ENCODE measurements at places on chromosomes 1 and 21. TPM values are rescaled to one million over a fixed set of nuclear protein-coding genes. Genes with fewer than 3 reads are reported as not detected.

DNA sequence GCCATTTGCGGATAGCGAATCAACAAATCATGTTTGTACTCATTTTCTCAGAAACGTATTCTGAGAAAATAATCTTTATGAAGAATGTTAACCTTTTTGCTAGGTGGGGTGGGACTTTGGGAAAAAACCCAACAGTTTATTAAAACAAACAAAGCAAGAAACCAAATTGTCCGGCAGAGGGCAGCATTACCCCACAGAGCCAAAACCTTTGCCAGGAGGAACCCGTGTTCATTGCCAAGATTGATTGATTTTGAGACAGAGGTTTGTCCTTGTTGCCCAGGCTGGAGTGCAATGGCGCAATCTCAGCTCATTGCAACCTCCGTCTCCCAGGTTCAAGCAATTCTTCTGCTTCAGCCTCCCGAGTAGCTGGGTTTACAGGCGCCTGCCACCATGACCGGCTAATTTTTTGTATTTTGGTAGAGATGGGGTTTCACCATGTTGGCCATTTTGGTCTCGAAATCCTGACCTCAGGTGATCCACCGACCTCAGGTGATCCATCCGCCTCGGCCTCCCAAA lies 70.8 kb upstream of the RHOU start:
- DNase-seq = peak; percentile 73

DNA sequence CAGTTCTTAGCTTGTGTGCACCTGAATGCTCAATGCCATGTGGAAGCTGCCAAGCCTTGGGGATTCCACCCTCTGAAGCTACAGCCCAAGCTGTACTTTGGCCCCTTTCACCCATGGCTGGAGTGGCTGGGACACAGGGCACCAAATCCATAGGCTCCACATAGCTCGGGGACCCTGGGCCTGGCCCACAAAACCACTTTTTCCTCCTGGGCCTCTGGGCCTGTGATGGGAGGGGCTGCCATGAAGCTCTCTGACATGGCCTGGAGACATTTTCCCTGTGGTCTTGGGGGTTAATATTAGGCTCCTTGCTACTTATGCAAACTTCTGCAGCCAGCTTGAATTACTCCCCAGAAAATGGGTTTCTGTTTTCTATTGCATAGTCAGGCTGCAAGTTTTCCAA lies 579.9 kb downstream of the MATN1 start:
- no peak for DNase-seq

DNA sequence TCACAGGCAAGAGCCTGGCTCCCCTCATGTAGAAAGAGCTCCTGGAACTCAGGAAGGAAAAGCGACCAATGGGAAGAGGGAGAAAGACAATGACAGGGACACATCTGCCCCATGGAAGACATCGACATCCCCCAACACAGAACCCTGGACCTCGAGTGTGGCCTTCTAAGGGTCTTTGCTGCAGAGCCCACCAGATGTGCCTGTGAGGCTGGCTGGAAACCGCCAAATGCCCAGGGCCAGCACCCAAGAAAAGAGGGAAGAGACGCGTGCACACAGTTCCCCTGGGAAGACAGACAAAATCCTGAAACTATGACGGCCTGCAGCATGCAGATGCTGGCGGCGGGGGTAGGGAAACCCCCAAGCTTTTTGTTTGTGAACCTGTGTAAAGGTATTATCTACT lies 36.4 kb upstream of the ADARB1 start:
- DNase-seq = no peak

DNA sequence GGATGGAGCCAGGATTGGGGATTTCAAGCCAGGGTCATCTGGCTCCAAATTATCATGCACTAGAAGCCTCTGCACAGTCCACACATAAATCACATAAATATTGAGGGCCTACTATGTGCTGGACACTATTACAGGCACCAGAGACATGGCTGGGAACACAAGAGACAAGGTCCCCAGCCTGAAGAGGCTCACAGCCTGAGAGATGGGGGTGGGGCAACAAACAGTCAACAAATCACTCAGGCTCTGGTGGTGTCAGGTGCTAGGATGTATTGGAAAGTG lies 41.6 kb upstream of the LAPTM5 start:
- no peak for DNase-seq

DNA sequence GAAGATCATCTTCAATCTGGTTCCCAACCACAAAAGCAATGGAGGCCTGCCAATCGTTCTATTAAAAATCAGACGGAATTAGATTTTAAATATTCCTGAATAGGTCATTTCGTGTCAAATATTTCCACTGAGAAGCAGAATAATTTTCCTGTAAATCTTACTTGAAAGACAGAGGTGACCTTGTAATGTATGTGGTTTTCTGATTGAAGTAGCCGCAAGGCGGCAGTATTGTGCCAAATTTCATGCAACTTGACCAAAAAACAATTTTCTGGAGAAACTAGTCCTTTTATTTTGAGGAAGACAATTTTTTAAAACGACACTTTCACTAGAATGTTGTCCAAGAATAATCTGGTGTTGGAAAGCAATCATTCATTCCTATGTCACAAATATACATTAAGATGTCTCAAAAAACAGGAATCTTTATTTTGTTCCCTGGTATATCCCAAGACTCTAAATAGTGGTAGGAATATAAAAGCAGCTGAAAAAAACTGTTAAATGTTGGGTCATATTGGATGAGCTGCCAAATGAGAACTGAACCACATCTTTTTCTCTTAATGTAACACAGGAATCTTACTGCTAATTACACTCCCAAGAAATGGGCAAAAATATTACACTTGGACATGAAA lies 33.6 kb downstream of the SPAG17 start:
- DNase-seq = peak; percentile 1

DNA sequence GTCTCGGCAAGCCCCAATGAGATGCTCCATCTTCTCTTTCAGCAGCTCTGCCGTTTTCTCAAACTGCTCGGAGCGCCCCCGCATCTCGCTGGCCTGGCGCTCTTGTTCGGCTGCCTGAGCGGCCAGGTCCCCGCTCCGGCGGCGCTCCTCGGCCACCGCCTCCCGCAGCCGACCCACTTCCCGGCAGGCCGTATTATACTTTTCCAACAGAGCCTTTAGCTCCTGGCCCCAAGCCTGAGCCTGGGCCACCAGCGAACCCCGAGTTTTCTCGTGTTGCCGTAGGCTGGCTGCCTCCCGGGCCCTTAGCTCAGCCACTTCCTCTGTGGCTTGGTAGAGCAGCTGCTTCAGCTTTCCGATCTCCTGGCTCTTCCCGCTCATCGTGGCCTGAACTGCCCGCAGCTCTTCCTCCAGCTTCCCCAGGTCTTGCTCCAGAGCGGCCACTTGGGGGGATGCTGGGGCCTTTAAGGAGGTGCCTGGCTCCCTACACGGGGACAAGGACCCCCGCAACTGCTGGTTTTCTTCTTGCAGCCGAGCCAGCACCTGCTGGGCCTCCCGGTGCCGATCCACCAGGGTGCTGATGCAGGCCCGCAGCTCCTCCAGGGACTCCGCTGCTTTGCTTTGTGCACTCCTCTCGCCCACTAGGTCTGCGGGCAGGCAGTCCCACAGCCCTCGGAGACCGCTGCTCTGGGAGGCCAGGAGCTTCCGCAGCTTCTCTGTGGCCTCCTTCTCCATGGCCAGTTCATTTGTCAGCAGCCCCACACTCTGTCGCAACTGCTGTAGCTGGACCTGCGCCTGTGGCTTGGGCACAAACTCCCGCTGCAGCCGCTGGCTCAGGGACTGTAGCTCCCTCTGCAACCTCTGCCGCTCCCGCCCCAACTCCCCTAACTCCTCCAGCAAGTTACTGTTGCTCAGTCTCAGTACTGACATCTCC lies 13.4 kb upstream of the PIAS3 start:
- DNase-seq = peak; percentile 42

- DNase-seq = no peak
Observed at GRCh38 chr1:56034222-56034621, 545.1 kb downstream of the PLPP3 start.

GRCh38 chr1:82979593-82980236 lies 1019.2 kb downstream of the TTLL7 start:
- no peak for DNase-seq

DNA sequence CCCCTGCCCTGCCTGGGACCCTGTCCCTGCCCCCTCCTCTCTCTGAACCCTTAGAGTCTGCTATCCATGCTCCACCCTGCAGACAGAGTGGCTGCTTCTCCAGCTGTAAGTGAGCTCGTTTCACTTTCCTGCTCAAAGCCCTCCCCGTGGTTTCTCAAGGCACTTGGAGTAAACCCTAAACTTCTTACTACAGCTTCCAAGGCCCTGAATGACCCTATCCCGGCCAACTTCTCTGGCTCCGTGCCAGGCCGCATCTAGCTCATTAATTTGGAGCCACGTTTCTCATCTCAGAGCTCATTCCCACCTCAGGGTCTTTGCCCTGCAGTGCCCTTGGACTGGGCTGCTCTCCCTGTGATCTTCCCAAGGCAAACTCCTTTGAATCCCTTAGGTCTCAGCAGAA lies 235.1 kb upstream of the RUNX1 start:
- no peak for DNase-seq

- no peak for DNase-seq
Observed at GRCh38 chr1:7190261-7190660, 405.0 kb downstream of the CAMTA1 start.

GRCh38 chr1:30446508-30446907 lies 276.9 kb downstream of the MATN1 start:
- no peak for DNase-seq

- no peak for DNase-seq
Observed at GRCh38 chr1:77227381-77227780, 8.2 kb upstream of the PIGK start.

DNA sequence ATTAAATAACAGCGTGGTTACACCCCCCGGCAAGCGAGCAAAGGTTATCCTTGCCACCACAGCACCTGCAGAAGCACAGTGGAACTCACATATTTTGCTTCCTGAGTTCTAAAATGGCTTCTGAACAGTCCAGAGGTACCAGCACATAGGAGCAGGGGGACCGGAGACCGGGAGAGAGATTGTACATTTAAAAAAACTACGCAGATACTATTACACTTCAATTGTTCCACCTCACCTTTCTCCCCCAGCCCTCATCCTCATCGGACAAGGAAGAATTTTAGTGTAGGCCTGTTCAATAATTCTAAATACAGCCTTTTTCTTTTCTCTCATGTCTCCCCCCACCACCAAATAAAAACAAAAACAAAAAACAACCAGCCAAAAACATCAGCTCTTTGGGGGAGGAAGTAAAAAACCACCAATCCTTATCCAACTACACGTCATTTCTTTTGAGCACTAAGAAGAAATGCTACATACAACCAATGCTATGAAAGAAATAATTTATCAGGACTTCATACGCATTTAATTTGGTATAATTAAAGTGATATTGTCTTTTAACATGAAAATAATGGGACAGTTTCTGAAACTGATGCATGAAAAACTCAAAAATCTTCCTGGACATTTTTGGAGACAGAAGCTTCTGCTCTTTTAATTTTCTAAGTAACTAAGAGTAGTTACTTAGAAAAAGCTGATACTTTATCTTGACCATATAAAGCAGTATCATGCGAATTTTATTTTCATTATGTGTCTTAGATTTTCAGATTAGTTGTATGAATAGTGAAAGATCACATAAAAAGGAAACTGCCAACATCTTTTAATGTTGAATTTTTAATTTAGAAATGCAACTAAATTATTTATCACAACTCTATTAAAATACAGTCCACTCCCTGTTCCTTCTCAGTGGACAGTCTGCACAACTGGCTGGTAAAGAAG lies 9.1 kb downstream of the CDKN2C start:
- DNase-seq = peak; percentile 57

DNA sequence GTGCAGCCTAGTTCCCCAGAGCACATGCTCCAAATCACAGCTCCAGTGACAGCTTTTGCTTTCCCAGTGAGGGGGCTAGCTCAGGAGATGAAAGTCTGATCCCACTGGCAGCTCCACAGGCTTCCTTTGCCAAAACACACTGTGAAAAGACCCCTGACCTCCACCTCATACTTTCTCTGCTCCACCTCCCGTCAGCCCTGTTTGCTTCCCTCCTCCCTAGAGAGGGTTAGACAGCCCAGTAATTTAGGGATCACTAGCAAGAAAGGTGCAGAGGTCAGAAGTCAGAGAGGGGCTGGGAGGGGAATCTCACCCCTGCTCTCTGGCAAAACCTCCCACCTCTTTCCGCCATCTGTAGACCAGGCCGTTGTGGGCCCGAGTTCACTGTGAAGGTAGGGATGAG lies 62.8 kb downstream of the PLXNA2 start:
- DNase-seq = no peak

GRCh38 chr1:53122201-53122885 lies 20.1 kb downstream of the SLC1A7 start:
- no peak for DNase-seq

- no peak for DNase-seq
Observed at GRCh38 chr1:243979396-243979795, 71.7 kb upstream of the ZBTB18 start.

GRCh38 chr1:180522213-180522515 lies 19.8 kb upstream of the ACBD6 start:
- no peak for DNase-seq

DNA sequence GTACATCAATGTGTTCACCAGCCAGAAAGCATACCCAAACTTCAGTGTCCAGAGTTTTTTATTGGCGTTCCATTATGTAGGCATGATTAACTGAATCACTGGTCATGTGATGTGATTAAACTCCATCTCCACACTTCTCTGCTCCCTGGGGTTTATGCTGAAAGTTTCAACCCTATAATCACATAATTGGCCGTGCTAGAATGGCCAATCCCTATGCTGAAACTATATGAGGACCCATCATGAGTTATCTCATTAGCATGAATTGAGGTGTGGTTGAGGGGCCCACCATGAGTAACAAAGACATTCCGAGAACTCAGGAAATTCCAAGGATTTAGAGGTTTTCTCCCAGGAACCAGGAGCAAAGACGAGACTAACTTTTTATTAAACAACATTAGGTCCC lies 31.8 kb upstream of the FBXO28 start:
- no peak for DNase-seq

GRCh38 chr1:186082235-186082937 lies 292.7 kb downstream of the TPR start:
- no peak for DNase-seq

GRCh38 chr1:203304391-203304918 lies 864 bp upstream of the BTG2 start:
- DNase-seq = no peak

DNA sequence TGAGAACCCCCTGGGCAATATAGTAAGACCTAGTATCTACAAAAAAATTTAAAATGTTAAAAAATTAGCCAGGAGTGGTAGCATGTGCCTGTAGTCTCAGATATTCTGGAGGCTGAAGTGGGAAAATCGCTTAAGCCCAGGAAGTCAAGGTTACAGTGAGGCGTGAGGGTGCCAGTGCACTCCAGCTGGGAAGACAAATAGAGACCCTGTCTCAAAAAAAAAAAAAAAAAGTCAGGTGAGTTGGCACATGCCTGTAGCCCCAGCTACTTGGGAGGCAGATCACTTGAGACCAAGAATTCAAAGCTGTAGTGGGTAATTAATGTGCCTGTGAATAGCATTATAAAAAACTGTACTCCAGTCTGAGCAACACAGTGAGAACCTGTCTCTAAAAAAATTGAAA lies 4.6 kb downstream of the BECN2 start:
- DNase-seq = no peak

- DNase-seq = no peak
Observed at GRCh38 chr1:8597455-8597854, 220.0 kb downstream of the RERE start.

Gene MFSD2A
- 0.38 TPM for total RNA-seq

Gene FCRL6
- total RNA-seq = 0.55 TPM

Gene SLFNL1
- total RNA-seq = 1.6 TPM

Gene ACTA1
- not detected for total RNA-seq

Gene CDCA8
- total RNA-seq = 0.61 TPM

Gene KRTAP10-5
- not detected for total RNA-seq

Gene MX2
- total RNA-seq = 98.7 TPM

Gene MATN1
- 0.12 TPM for total RNA-seq

Gene TMOD4
- 6.4 TPM for total RNA-seq

Gene LCE1B
- total RNA-seq = not detected

Gene FMOD
- total RNA-seq = not detected

Gene TTC39A
- not detected for total RNA-seq

Gene PTGS2
- total RNA-seq = not detected

Gene PEX19
- total RNA-seq = 53.5 TPM

Gene OPTC
- total RNA-seq = not detected

Gene TRAPPC10
- total RNA-seq = 95.5 TPM

All from CD4-positive, alpha-beta memory T cell (primary cell).